ENCODE measurements at places on chromosomes 6 and 20.

- no peak for DNase-seq
- peaks cover 9% of the 10 kb centered on the region for H3K4me1 ChIP-seq
- H3K27ac ChIP-seq = no peak overlapping the region
- no peak overlapping the region for H3K4me3 ChIP-seq
Observed at GRCh38 chr20:59839400-59839799, 94.0 kb downstream of the SYCP2 start.

GRCh38 chr6:75893776-75894152 is 144.7 kb downstream of the MYO6 start:
- H3K36me3 ChIP-seq = no peaks in the 10 kb centered on the region
- H3K27ac ChIP-seq = no peak overlapping the region
- no peak for DNase-seq

DNA sequence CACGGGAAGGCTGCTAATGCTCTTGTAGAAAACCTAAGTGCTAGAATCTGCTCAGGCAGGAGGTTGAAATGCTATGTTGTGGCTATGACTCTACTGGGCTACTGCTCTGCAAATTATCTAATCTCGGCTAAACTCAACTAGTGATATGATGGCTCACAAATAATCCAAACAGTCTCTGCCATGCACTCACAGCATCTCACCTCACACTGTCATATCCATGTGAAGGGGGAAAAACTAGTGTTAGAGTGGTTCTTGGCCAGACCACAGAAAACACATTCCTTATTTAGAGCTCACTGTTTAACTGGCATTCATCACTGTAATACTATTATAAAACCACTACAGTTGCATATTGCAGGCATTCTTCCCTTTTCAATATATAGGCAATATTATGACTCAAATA is 81.8 kb upstream of the DST start:
- no peaks in the 10 kb centered on the region for H3K27me3 ChIP-seq
- H3K4me1 ChIP-seq = peaks cover 7% of the 10 kb centered on the region
- no peaks in the 10 kb centered on the region for H3K36me3 ChIP-seq
- DNase-seq = no peak
- no peak overlapping the region for H3K27ac ChIP-seq
- no peak overlapping the region for H3K4me3 ChIP-seq

- H3K4me3 ChIP-seq = no peak overlapping the region
- H3K4me1 ChIP-seq = no peaks in the 10 kb centered on the region
- H3K36me3 ChIP-seq = no peaks in the 10 kb centered on the region
- no peak overlapping the region for H3K27ac ChIP-seq
- no peak for DNase-seq
- H3K27me3 ChIP-seq = no peaks in the 10 kb centered on the region
Observed at GRCh38 chr6:150293423-150294173, 75.2 kb upstream of the IYD start.

DNA sequence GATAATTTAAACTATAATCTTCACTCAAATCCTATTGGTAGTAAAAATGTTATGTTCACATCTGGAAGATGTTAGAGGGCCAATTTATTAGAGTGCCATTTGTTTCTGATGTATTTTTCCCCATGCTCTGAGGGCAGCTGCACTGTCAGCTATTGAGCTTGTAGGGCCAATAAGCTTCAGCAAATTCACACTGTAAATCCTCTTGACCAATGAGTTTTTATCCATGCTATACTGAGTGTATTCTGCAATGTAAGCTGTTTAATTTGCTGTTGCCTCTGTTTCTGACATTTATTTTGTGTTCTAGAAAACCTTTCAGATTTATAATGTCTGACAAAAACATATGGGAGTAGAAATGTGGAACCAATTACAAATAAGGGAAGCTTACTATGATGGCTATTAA is 62.6 kb downstream of the OGFRL1 start:
- no peak overlapping the region for H3K27ac ChIP-seq
- H3K27me3 ChIP-seq = no peaks in the 10 kb centered on the region
- DNase-seq = no peak
- no peaks in the 10 kb centered on the region for H3K4me1 ChIP-seq
- no peak overlapping the region for H3K4me3 ChIP-seq
- H3K36me3 ChIP-seq = no peaks in the 10 kb centered on the region

DNA sequence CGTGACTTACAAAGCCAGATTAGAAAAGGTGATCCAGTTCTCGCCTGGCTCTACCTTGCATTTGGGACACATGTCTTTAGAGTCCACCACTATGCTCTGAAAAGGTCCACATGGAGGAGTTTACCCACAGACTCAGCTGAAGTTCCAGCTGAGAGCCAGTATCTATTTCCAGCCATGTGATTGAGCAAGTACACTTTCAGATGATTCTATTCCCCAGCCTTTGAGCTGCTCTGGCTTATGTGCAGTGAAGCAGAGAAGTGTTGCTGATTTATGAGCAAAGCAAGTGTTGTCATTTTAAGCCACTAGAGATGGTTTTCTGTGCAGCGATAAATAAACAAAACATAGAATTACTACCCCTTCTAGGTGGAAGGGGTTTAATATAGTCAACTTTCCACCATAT is 520.8 kb upstream of the RNF217 start:
- H3K27me3 ChIP-seq = no peaks in the 10 kb centered on the region
- DNase-seq = no peak
- H3K27ac ChIP-seq = no peak overlapping the region
- H3K4me1 ChIP-seq = no peaks in the 10 kb centered on the region
- H3K4me3 ChIP-seq = no peak overlapping the region

- no peak for DNase-seq
- H3K27me3 ChIP-seq = no peaks in the 10 kb centered on the region
- no peak overlapping the region for H3K4me3 ChIP-seq
- H3K36me3 ChIP-seq = no peaks in the 10 kb centered on the region
Observed at GRCh38 chr6:128494440-128494839, 26.0 kb downstream of the PTPRK start.

Data from GM12878 (cell line).